ENCODE measurements at places on chromosomes 1 and 21.

- DNase-seq = no peak
Observed at GRCh38 chr1:216005916-216006315, 417.3 kb downstream of the USH2A start.

DNA sequence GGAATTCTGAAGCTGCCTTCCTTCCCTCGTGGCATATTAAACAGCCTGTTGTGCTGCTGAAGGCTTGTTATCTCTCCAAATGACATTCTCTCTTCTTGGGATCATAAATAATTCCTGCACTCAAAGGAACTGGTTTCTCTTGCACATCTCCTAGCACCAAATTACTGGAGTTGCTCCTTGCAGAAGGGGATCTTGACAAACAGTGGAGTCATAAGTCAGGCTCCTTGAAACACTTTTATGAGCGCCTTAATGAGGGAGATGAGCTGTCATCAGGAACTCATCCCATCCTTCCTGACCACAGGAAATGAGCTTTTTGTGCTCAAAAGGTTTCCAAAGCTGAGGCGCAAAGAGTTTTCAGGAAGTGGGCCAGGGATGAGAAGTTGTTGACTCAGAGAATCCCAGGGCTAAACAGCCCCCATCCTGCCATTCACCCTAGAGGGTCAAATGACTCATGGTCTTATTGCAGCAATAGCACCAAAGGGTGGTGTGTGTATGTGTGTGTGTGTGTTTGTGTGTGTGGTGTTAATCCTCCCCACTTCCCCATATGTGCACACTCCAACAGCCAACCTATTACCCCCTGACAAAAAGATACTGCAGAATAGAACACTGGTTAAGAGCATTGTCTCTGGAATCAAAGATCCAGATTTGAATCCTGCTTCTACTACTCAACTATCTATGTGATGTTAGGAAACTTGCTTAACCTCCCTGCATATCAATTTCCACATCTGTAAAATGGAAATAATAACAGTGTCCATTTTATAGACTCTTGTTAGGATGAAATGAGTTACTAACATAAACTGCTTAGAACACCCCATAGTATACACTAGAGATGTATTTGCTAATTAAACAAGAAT, 2.8 kb upstream of the PHC2 start:
- no peak for DNase-seq

DNA sequence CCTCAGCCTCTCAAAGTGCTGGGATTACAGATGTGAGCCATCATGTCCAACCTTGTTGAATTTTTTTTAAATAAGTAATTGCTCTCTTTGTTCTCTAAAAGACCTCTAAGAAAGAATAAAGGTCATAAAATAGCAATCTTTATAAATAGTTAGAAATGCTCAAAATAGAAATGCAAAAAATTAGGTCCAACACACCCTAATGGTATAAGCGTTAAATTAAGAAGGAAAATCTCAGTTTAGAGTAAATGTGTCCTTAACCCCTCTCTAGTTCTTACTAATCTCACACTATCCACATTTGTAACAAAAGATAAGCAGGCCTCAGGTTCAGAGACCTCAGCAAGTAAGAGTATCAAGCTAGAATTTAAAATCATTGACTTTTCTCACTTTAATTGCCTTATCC, 38.3 kb upstream of the GLIS1 start:
- no peak for DNase-seq

- no peak for DNase-seq
Observed at GRCh38 chr1:183454377-183454776, 17.9 kb upstream of the SMG7 start.

GRCh38 chr1:240151136-240151735, 59.6 kb downstream of the FMN2 start:
- DNase-seq = no peak

DNA sequence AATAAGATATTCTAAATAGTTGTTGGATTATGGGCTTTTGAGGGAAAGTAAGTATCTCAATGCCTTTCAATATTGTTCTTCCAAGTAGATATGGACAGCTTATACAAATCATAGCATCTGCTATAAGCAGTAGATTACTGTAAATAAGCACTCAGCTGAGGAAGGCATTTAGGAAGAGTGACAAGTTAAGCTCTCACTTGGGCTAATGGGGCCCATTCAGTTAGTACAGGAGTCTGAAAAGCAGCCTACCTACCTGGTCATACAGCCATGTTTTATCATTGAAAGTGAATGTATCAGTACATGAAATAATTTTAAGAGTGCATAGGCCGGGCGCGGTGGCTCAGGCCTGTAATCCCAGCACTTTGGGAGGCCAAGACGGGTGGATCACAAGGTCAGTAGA, 73.1 kb downstream of the APP start:
- DNase-seq = no peak

- DNase-seq = no peak
Observed at GRCh38 chr1:14583788-14584187, 14.7 kb upstream of the KAZN start.

GRCh38 chr1:203316626-203317093, 11.3 kb downstream of the BTG2 start:
- DNase-seq = no peak

GRCh38 chr1:194104247-194104844, 917.9 kb upstream of the B3GALT2 start:
- DNase-seq = no peak

GRCh38 chr1:17731460-17731859, 23.7 kb upstream of the ACTL8 start:
- DNase-seq = no peak

- DNase-seq = peak; percentile 39
Observed at GRCh38 chr1:77533660-77534305, 148.7 kb downstream of the ZZZ3 start.

DNA sequence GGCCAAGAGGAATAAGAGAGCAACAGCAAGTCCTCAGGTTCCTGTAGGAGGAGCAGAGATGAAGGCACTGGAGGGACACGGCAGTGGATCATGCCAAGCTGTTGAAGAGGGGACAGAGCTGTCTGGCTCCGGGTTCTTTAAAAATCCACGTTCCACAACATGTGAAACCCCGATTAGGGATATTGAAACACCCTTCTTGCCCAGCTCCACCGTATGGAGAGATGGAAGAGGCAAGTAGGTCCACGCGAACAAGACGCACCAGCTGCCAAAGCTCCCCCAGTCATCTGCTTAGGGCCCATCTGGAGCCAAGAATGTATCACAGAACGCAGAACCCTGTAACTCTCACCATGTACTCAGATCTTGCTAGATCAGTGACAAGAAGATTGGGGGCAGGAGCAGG, 3.9 kb downstream of the C1orf198 start:
- no peak for DNase-seq

DNA sequence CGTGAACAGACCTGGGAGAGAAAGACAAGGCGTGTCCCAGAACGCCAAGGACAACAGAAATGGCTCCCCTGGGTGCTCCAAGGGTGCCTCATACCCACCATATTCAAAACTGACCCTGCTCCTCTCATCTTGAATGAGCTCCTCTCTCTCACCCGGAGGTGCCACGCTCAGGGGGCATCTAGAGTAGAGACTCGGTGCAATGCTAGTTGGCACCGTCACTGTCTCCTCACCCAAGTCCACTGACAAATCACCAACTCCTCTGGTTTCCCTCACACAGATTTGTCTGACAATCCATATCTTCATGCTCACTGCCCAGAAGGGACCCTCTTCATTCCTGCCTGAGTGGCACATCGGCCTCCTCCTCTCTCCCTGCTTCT, 5.0 kb downstream of the TMEM125 start:
- DNase-seq = no peak

- DNase-seq = no peak
Observed at GRCh38 chr1:206524739-206525364, 17.5 kb downstream of the RASSF5 start.

- no peak for DNase-seq
Observed at GRCh38 chr1:30744060-30744756, 13.4 kb downstream of the LAPTM5 start.

DNA sequence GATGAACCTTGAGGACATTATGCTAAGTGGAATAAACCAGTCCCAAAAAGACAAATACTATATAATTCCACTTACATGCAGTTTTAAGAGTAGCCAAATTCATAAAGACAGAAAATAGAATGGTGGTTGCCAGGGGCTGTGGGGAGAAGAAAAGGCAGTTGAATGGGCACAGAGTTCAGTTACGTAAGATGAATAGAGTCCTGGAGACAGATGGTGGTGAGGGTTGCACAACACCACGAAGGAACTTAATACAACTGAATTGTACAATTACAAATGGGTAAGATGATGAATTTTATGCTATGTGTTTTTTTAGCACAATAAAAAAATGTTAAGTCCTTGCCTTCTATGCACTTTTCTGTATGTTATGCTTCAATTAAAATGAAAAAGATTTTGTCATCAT, 66.6 kb downstream of the CD34 start:
- DNase-seq = no peak

DNA sequence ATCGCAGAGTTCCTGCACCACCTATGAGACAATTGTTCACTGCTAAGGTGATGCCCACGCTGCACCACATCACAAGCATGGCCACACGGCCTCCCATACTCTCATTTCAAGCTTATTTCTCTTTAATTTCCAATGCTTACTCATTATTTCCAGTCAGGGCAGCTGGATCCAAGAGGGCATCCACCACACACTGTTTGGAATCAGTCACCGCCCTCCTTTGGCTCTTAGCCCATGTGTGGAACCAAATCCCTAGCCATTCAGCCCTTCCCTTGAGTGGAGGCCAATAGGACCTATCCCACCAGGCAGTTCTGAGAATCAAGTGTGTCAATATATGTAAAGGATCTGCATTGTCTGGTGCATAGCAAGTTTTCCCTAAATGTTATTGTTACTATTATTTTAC, 26.3 kb upstream of the PALMD start:
- no peak for DNase-seq

DNA sequence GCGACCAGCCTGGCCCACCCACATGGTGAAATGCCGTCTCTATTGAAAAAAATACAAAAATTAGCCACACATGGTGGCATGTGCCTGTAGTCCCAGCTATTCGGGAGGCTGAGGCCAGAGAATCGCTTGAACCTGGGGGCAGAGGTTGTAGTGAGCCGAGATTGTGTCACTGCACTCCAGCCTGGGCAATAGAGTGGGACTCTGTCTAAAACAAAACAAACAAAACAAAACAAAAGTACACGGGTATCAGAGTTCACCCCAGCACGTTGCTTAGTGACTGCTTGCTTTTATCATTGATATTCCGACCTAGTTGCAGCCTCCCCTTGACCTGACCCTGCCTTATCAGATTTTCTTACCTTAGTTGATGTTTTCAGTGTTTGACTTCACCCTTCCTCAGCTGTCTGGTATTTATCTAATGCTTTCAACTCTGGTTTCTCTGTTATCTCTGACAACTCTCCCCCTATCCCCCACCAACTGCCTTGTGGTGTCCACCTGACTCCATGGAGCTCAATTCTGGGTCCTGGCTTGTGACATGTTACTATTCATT, 5.1 kb downstream of the TLCD4 start:
- no peak for DNase-seq

DNA sequence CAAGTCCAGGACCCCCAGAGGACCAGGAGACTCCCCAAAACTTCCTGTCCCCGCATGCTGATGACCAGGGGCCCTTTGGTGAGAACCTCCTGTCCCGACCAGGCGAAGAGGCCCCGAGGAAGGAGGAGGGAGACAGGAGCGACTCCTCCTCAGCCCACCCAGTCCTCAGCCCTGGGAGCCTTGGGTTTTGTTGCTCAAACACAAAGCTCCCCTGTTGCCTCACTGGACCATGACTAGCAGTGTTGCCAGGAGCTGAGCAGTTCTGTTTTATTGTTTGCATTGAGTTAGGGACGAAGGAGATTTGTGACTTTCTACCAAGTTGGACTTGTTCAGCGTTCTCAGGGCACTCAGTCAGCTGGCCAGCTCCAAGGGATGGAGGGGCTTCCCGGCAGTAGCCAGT, 10.0 kb downstream of the UMODL1 start:
- no peak for DNase-seq

DNA sequence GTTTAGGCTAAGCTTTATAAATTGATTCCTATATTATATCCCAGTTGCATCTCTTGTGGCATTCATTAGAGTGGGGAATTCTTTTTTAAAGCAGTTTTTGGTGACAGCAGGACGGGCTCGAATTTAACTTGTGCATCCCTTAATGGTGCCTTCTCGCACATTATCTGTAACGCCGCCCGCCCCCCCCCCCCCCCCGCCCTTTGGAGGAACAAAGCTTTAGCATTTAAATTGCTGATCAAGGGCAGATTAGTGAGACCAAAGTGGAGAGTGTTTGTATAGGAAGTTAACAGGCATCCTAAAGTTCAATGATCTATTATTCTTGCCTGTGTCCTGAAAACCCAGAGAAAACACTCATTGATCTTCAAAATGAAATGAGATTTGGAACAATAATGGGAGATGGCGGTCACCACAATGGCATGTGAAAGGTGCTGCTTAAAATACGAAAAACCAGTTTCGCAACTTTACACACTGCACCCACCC, 2.2 kb downstream of the LMO4 start:
- no peak for DNase-seq

DNA sequence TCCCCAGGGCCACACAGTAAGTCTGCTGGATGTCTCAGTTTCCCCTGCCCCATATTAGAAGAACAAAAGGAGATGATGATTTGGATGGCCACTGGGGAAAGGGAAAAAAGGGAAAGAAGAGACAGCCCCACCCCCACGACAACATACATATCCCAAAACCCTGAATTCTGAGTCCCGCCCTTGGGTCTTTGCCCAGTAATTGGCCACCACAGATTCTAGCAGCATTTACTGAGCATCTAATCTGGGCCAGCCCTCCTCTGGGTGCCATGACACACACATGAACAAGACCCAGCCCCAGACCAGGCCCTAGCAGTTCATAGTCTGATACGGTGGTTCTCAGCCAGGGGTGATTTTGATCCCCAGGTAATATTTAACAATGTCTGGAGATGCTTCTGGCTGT, 5.2 kb upstream of the TTC4 start:
- no peak for DNase-seq

GRCh38 chr1:224114787-224115175, 870 bp downstream of the FBXO28 start:
- no peak for DNase-seq

GRCh38 chr1:72845381-72845780, 563.0 kb upstream of the NEGR1 start:
- no peak for DNase-seq

DNA sequence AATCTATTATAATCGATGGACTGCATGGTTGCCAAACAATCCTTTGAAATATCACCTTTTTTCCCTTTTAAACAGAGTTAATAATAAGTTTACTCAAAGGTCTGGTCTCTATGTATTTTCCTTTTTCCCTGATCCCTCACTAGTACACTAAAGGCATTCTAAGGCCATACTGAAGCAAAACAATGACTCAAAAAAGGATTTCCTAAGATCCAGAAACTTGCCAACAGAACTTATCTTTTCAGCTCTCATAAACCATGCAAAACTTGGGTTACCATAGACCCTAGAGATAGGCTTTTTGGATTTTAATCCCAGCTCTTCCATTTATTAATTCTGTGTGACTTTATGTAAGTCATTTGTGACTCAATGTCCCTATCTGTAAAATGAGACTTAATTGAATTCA, 77.1 kb downstream of the IFI44 start:
- no peak for DNase-seq
